ENCODE measurements at places on chromosomes 1 and 21. TPM values are rescaled to one million over a fixed set of nuclear protein-coding genes. Genes with fewer than 3 reads are reported as not detected.

- no peak overlapping the region for H3K4me3 ChIP-seq
- H3K27ac ChIP-seq: no peak overlapping the region
- no peaks in the 10 kb centered on the region for H3K27me3 ChIP-seq
- DNase-seq: no peak
- peaks cover 20% of the 10 kb centered on the region for H3K4me1 ChIP-seq
Measured at GRCh38 chr1:246275036-246275435, 232.0 kb downstream of the SMYD3 start.

Gene MTFR1L
- total RNA-seq: 53.3 TPM

DNA sequence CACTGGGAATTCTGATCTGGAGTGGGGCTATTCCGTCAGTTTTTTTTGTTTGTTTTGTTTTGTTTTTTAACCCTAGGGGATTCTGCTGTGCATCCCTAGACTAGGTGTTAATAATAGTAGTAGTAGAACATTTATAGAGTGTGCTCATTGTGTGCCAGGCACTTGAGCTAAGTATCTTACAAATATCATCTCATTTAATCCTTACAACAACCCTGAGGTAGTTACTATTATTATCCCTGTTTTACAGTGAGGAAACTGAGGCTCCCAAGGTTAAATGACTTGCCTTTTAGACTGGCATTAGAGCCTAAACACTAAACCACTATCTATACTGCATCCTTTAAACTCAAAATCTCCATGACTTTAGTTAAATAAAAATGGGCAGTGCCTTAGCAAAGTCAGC lies 22.1 kb downstream of the TOR3A start:
- H3K4me1 ChIP-seq: peaks cover 45% of the 10 kb centered on the region
- no peak overlapping the region for H3K4me3 ChIP-seq
- H3K27me3 ChIP-seq: peaks cover 17% of the 10 kb centered on the region
- no peak overlapping the region for H3K27ac ChIP-seq

DNA sequence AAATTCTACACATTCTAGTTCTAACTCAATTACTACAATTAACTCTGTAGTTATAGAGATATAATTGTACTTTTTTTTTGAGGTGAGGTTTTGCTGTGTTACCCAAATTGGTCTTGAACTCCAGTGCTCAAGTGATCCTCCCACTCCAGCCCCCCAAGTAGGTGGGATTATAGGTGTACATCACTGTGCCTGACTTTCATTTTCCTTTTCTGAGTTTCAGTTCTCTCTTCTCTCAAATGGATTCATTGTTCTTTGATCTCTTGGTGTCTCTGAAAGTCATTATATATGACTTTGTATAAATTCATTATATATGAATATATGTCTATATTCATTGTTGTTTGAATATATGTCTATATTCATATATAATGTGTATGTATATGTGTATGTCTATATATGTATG lies 74.0 kb upstream of the GALNT2 start:
- no peak overlapping the region for H3K27ac ChIP-seq
- DNase-seq: no peak
- H3K27me3 ChIP-seq: peaks cover 14% of the 10 kb centered on the region
- H3K4me1 ChIP-seq: no peaks in the 10 kb centered on the region
- H3K36me3 ChIP-seq: no peaks in the 10 kb centered on the region

GRCh38 chr1:202586018-202586821 lies 124.0 kb downstream of the SYT2 start:
- H3K27ac ChIP-seq: peak overlapping the region; percentile 72
- peaks cover 23% of the 10 kb centered on the region for H3K36me3 ChIP-seq
- peak overlapping the region; percentile 13 for H3K4me3 ChIP-seq
- H3K27me3 ChIP-seq: peaks cover 3% of the 10 kb centered on the region

DNA sequence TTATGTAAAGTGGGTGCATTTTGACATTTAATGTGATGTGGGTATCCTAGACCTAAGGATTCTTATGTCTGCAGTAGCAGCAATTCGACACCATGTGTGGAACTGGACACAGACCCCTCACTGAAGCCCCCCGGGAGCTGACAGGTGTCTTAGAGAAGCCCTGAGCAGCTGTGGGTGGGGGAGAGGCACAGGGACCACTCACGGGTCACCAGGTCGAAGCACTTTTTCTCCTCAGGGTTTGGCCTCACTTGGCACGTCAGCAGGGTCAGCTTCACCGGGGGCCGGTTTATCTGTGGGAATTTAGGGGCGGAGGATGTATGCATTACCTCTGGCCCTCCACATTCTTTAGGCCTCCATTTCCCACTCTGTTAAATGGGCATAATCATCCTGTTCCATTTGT lies 14.0 kb upstream of the TCEA3 start:
- H3K27me3 ChIP-seq: peaks cover 4% of the 10 kb centered on the region
- DNase-seq: no peak
- H3K4me1 ChIP-seq: no peaks in the 10 kb centered on the region
- H3K4me3 ChIP-seq: no peak overlapping the region
- no peak overlapping the region for H3K27ac ChIP-seq

Gene ZNF678
- total RNA-seq: 2.8 TPM

DNA sequence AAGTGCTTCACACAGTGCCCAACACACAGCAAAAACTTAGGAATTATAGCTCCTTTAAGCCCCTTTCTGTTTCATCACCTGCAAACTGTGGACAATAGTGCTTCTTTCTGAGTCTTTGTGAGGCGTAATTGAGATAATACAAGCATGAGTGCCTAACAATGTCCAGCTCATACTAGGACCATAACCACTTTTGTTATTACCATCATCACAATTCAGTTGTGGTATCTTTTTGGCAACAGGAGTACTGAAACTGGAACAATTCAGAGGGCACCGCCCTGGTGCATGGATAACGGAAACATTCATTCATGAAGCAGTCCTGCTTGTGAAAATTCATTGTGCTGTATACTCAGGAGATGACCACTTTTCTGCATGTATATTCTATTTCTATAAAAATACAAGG lies 18.2 kb downstream of the DNAJC11 start:
- peaks cover 31% of the 10 kb centered on the region for H3K36me3 ChIP-seq
- no peak overlapping the region for H3K4me3 ChIP-seq
- peaks cover 39% of the 10 kb centered on the region for H3K4me1 ChIP-seq

DNA sequence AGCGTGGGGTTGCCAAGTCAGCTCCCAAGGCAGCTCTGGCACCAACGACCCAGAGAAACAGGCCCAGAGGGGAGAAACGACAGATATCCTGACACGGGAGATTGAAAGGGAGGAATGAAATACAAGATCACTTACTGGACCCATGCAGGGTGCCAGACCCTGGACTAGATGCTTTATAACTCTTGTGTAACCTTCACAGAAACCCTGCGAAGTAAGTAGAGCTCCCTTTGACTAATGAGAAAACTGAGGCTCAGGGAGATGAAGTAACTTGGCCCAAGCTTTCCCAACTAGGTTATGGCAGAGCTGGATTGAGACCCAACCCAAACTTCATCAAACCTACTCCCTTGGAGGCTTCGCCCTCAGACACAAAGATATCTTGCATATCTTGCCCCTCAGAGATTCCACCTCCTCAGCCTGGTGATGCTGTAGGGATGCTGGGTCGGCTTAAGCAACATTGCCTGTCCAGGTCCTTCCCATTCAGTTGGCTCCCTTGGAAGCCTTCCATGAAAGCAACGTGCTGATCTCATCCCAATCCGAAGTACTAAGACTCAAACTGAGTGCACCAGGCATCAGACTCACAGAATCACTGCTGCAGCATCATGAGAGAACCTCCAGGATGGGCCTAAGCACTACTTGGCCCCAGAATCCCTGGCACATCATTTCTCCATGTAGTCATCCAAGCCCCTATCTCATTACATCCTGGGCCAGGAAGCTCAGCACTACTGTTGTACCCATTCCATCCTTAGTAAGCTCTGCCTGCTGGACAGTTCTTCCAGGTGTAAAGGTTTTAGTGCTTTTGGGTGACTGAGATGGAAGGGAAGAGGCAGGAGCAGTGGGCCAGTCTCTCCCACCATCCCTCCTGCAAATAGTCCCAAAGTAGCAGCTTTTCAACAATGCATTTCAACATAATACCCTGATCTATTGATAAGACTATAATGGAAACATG lies 1.1 kb upstream of the IGSF9 start:
- no peak for DNase-seq
- no peaks in the 10 kb centered on the region for H3K36me3 ChIP-seq
- H3K27ac ChIP-seq: no peak overlapping the region

GRCh38 chr1:164733734-164734133 lies 174.8 kb downstream of the PBX1 start:
- no peak overlapping the region for H3K4me3 ChIP-seq
- H3K4me1 ChIP-seq: peaks cover 39% of the 10 kb centered on the region
- DNase-seq: no peak
- no peak overlapping the region for H3K27ac ChIP-seq
- no peaks in the 10 kb centered on the region for H3K27me3 ChIP-seq
- no peaks in the 10 kb centered on the region for H3K36me3 ChIP-seq

- H3K4me3 ChIP-seq: peak overlapping the region; percentile 14
- peaks cover 4% of the 10 kb centered on the region for H3K36me3 ChIP-seq
- no peaks in the 10 kb centered on the region for H3K27me3 ChIP-seq
- DNase-seq: peak; percentile 61
- H3K27ac ChIP-seq: peak overlapping the region; percentile 43
Measured at GRCh38 chr1:79859212-79859948, 852.9 kb upstream of the ADGRL4 start.

DNA sequence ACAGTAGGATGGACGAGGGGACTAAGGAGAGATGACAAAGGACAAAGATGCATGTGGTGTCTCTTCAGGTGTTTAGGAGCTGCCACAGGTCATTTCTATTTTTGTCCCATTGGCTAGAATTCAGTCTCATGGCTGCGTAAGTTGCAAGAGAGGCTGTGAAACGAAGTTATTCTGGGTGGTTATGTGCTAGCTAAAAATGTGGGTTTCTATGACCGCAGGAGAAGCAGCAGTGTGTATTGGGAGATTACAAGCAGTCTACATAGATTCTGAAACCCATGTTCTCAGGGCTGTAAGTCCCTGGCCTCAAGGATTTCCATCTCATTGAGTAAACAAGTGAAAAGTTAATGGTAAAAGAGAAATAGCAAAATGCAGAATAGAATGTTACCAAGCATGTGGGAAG lies 110.7 kb downstream of the SPATA46 start:
- H3K27me3 ChIP-seq: peaks cover 14% of the 10 kb centered on the region

DNA sequence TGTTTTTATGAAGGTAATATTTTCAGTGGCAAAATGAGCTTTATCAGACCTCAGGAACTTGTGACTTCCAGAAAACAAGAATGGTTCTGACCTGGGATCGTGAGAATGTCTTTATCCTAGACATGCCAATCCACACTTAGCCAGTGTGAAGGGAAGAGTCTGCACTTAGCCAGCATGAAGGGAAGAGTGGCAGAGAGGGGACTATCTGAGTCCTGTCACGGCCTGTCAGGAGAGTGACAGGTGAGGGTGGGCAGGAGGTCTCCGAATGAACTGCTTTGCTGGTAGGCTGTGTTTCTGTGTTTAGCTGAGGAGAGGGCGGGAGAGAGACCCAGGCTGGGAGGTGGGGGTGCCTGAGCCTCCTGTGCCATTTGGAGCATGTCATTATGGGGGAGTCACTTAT lies 173.1 kb downstream of the KIF26B start:
- no peak overlapping the region for H3K27ac ChIP-seq
- peaks cover 13% of the 10 kb centered on the region for H3K4me1 ChIP-seq
- no peak for DNase-seq
- H3K27me3 ChIP-seq: no peaks in the 10 kb centered on the region

GRCh38 chr21:20720623-20721022 lies 277.6 kb upstream of the NCAM2 start:
- H3K27me3 ChIP-seq: no peaks in the 10 kb centered on the region
- no peaks in the 10 kb centered on the region for H3K36me3 ChIP-seq
- no peak overlapping the region for H3K27ac ChIP-seq
- H3K4me1 ChIP-seq: no peaks in the 10 kb centered on the region

DNA sequence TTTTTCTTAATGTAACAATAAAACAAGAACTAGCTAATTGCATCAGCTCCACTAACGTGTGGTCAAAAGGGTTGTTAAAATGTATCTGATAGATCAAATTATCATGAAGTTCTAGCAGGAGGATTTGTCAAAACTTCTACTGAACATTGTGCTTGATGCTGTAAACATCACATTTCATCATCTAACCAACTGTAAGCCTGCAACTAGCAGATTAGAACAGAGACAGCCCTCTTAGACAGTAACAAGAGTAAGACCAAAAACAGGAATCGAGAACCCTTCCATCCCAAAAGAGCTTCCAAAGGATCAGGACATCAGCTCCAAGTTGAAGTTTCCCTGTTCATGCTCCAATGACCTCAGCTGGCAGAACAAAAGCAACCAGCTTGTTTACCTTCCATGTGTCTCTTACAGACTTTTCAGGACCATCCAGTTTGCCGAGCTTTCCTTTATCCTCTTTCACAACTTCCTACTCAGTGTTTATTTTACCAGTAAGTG lies 44.6 kb downstream of the NIBAN1 start:
- peaks cover 17% of the 10 kb centered on the region for H3K36me3 ChIP-seq
- peaks cover 10% of the 10 kb centered on the region for H3K4me1 ChIP-seq
- H3K27me3 ChIP-seq: no peaks in the 10 kb centered on the region
- H3K4me3 ChIP-seq: no peak overlapping the region

Gene TAS1R3
- total RNA-seq: 0.07 TPM

GRCh38 chr1:169099561-169099960 lies 6.9 kb upstream of the ATP1B1 start:
- DNase-seq: no peak
- no peak overlapping the region for H3K4me3 ChIP-seq
- no peaks in the 10 kb centered on the region for H3K36me3 ChIP-seq
- no peaks in the 10 kb centered on the region for H3K4me1 ChIP-seq
- H3K27ac ChIP-seq: no peak overlapping the region
- H3K27me3 ChIP-seq: peaks cover 8% of the 10 kb centered on the region

DNA sequence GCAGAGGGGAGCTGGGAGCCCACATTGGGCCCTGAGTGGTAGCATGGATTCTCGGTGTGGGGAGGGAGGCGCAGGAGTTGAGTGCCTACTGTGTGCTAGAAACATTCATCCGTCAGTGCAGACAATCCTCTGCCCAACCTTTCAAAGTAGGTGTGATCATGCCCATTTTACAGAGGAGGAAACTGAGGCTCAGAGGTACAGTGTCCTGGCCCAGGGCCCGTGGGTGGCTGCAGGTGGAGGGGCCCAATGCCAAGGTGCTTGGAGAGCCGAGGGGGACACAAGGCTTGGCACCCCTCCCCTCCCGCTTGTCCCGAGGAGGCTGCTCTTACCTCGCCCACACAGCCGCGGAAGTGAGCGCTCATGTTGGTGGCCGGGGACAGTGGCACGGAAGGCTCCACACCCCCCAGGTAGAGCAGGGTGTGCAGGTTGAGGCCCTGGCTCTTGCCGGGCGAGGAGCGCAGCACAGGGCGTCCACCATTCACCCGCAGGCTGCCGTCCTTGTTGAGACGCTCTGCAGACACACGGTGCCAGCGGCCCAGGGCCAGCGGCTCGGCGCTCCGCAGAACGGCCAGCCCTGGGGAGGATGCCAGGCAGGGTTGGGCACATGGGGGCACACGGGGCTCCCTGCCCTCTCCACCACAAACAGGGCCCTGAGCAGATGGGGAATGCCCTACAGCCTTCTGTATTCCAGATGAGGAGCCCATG lies 16.6 kb downstream of the LDLRAD2 start:
- H3K27me3 ChIP-seq: peaks cover 17% of the 10 kb centered on the region
- H3K4me3 ChIP-seq: no peak overlapping the region
- no peaks in the 10 kb centered on the region for H3K4me1 ChIP-seq

- H3K4me3 ChIP-seq: no peak overlapping the region
- H3K27me3 ChIP-seq: no peaks in the 10 kb centered on the region
- peaks cover 43% of the 10 kb centered on the region for H3K36me3 ChIP-seq
Measured at GRCh38 chr21:26050857-26051256, 119.7 kb downstream of the APP start.

GRCh38 chr1:22673486-22674409 lies 20.7 kb downstream of the C1QB start:
- no peaks in the 10 kb centered on the region for H3K36me3 ChIP-seq
- peaks cover 13% of the 10 kb centered on the region for H3K4me1 ChIP-seq
- no peak overlapping the region for H3K27ac ChIP-seq
- H3K4me3 ChIP-seq: no peak overlapping the region

Data from HFFc6 (cell line).